ENCODE measurements at places on chromosomes 7 and 10.

DNA sequence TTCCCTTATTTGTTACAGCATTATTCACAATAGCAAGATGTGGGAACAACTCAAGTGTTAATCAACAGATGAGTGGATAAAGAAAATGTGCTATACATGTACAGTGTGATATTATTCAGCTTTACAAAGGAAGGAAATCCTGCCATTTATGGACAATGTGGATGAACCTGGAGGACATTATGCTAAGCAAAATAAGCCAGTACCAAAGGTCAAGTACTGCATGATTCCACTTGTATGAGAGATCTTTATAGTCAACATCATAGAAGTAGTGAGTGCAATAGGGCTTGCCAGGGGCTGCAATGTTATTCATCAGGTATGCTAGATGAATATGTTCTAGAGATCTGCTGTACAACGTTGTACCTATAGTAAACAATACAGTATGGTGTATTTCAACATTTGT lies 138.5 kb upstream of the AGR3 start:
- no peak for DNase-seq

- DNase-seq, result no peak
Observed at GRCh38 chr7:55083206-55083605, 64.4 kb downstream of the EGFR start.

GRCh38 chr10:19767876-19768275 lies 48.4 kb upstream of the PLXDC2 start:
- no peak for DNase-seq

- no peak for DNase-seq
Observed at GRCh38 chr7:158525648-158526484, 61.8 kb downstream of the PTPRN2 start.

- no peak for DNase-seq
Observed at GRCh38 chr10:99937630-99938029, 72.1 kb downstream of the DNMBP start.

- no peak for DNase-seq
Observed at GRCh38 chr10:99695761-99696160, 36.2 kb downstream of the COX15 start.

- DNase-seq, result no peak
Observed at GRCh38 chr7:42960762-42961161, 28.6 kb downstream of the MRPL32 start.

- no peak for DNase-seq
Observed at GRCh38 chr7:101169838-101170551, 4.6 kb upstream of the VGF start.

DNA sequence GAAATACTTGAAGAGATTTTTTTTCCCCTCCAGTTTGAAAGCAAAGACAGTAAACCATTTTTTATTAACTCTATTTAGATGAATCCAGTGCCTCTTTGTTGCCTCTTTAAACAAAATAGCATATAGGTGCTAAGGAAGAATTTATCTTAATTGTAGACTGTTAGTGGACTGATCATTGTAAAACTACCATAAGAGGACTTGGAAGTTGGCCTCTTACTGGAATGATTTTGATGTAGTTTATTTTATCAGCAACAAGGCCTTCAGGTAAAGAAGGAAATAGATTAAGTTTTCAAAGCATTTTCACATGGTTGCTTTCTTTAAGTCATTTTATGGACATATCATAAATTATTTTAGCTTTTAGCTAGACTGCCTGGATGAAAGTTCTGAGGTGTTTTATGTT lies 53.2 kb downstream of the KLHDC10 start:
- DNase-seq, result no peak

DNA sequence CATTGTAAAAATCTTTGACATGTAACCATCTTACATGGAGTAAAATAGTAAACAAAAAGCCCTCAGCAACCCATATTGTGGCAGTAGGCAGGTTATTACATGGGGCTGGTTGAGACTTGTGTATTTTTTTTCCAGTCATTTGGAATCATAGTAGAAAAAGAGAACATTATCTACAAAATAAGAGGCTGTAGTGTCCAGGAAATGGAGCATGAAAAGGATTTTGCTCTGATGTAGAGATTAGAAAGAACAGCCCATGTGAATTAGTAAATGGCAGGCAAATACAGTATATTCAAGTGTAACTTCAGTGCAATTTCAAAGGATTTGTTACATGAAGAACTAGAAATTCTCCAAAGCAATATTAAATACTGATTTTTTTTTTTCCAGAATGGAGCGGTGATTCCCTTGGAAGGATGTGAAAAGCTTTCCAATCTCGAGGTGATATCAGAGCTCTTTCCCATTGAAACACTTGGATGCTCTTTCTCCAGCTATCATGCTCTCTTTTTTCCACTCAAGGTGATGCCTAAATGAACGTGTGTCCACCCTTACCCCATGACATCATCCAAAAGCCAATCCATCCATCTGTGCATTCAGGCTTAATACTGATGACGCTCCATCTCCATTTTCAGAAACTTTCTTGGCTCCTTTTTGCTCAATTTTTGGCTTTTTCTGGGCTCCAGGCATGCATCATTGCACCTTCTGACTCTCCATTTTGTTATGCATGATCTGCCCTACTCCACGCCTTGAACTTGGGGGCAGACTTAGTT lies 1034.7 kb downstream of the TYW1 start:
- no peak for DNase-seq

DNA sequence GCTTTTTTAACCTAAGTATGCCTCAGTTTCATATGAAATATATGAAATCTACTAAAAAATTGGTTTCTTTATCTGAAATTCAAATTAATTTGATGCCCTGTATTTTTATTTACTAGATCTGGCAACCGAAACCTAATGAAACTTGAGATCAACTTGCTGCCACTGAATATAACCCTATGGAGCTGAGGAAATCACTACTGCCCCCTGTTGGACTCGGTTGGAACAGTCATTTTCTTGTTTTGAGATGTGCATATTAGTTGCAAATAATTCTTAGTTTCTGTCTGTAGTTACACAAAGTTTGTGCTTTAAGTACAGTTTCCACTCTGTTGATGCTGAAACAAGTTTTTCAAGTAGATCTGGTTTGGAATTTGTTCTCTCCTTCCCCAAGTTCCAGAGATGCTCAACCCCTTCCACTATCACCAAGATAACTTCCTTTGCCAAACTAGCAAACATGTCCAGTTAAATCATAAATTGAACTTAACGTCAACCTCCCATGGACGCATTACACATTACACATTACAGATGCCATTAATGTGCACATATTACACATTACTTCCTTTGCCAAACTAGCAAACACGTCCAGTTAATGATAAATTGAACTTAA lies 22.2 kb upstream of the EXOC4 start:
- DNase-seq, result no peak

GRCh38 chr10:121667948-121668313 lies 69.7 kb upstream of the FGFR2 start:
- no peak for DNase-seq

DNA sequence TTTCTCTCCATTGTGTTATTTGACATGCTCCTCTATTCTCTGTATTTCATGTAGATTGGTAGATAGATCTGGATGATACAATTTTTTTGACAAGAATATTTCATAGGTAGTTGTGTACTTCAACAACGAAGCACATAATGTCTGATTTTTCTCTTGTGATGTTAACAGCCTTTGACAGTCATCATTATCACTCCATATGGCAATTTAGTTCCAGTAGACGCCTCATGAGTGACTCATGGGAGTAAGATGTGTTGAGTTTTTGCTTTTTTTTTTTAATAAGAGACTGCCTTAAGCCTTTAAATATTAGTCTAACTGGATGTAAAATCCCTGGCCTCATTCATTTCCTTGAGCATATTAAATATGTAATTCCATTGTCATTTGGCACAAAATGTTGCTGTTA lies 123.5 kb upstream of the ZNF32 start:
- DNase-seq, result no peak

DNA sequence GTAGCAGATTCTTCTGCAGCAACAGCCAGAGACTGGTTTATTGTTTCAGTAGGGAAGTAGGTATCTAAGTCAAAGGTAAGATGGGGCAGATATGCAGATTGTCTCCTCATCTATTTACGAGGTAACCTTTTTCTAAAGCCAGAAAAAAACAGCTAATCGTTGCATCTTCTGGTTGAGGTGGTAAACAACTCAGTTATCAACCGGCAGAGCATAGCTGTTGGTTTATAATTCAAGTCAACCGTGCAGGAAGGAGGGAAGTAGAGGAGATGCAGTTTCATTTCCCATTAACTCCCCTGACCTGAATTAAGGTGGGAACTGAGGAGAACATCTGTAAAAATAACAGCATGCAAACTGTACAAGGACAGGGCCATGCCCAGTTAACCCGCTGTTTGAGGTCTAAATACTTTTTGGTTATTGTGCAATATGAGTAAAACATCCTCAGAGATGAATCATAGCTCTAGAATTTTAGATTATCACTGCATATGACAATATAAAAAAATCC lies 156.5 kb upstream of the ITGB1 start:
- DNase-seq, result no peak

GRCh38 chr7:102992509-102992937 lies 79.7 kb downstream of the LRRC17 start:
- DNase-seq, result no peak

Measured in ureter (tissue), 1 donor.